ENCODE measurements at places on chromosomes 6 and 20. TPM values are rescaled to one million over a fixed set of nuclear protein-coding genes. Genes with fewer than 3 reads are reported as not detected.
A peak's percentile ranks its signal among the peaks of the same experiment; 100 is the strongest.

DNA sequence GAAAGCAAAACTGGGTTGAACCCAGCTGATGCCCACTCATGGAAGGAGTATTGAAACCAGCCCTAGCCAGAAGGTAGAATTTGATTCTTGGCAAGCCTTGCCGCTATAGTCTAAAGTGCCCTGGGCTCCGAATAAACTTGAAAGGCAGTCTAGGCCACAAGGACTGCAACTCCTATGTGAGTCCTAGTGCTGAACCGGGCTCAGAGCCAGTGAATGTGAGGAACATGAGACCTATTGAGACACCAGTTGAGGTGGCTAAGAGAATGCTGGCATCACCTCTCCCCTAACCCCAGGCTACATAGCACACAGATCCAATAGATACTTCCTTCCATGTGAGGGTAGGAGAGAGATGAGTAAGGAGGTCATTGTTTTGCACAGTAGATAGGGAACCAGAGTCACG is 3.5 kb upstream of the DEFB110 start:
- no peaks in the 10 kb centered on the region for H3K36me3 ChIP-seq
- H3K4me1 ChIP-seq = no peaks in the 10 kb centered on the region
- no peak overlapping the region for H3K4me3 ChIP-seq
- no peaks in the 10 kb centered on the region for H3K27me3 ChIP-seq
- DNase-seq = no peak
- H3K27ac ChIP-seq = no peak overlapping the region

GRCh38 chr6:35669451-35670045 is 19.2 kb downstream of the FKBP5 start:
- H3K27ac ChIP-seq = no peak overlapping the region
- H3K36me3 ChIP-seq = no peaks in the 10 kb centered on the region
- H3K4me1 ChIP-seq = peaks cover 4% of the 10 kb centered on the region
- no peaks in the 10 kb centered on the region for H3K27me3 ChIP-seq
- DNase-seq = no peak

DNA sequence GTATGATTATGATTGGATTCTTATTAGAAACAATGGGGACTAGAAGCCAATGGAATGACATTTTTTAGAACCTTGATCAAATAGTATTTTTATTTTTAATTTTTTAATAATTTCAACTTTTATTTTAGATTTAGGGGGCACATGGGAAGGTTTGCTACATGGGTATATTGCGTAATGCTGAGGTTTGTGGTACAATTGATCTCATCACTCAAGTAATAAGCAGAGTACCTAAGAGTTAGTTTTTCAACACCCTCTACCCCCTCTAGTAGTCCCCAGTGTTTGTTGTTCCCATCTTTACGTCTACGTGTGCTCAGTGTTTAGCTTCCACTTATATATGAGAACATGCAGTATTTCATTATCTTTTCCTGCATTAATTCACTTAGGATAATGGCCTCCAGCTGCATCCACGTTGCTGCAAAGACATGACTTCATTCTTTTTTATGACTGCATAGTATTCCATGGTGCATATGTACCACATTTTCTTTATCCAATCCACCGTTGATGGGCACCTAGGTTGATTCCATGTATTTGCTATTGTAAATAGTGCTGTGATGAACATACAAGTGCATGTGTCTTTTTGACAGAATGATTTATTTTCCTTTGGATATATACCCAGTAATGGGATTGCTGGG is 281.1 kb upstream of the MAN1A1 start:
- no peaks in the 10 kb centered on the region for H3K36me3 ChIP-seq
- H3K4me3 ChIP-seq = no peak overlapping the region
- H3K4me1 ChIP-seq = no peaks in the 10 kb centered on the region
- H3K27ac ChIP-seq = no peak overlapping the region
- no peaks in the 10 kb centered on the region for H3K27me3 ChIP-seq
- DNase-seq = no peak

- H3K4me3 ChIP-seq = no peak overlapping the region
- no peaks in the 10 kb centered on the region for H3K27me3 ChIP-seq
- no peaks in the 10 kb centered on the region for H3K36me3 ChIP-seq
- no peak overlapping the region for H3K27ac ChIP-seq
Measured at GRCh38 chr20:15113144-15113773, 775.8 kb upstream of the FLRT3 start.

- H3K27ac ChIP-seq = no peak overlapping the region
- peaks cover 4% of the 10 kb centered on the region for H3K27me3 ChIP-seq
- H3K36me3 ChIP-seq = no peaks in the 10 kb centered on the region
- H3K4me3 ChIP-seq = no peak overlapping the region
- DNase-seq = no peak
- H3K4me1 ChIP-seq = no peaks in the 10 kb centered on the region
Measured at GRCh38 chr20:34977365-34978091, 21.9 kb downstream of the MYH7B start.

DNA sequence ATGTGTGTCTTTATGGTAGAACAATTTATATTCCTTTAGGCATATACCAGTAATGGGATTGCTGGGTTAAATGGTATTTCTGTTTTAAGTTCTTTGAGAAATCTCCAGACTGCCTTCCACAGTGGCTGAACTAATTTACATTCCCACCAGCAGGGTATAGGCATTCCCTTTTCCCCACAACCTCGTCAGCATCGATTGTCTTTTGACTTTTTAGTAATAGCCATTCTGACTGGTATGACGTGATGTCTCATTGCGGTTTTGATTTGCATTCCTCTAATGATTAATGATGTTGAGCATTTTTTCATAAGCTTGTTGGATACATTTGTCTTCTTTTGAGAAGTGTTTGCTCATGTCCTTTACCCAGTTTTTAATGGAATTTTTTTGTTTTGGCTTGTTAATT is 5.3 kb upstream of the TASP1 start:
- H3K4me3 ChIP-seq = no peak overlapping the region
- no peaks in the 10 kb centered on the region for H3K36me3 ChIP-seq
- no peak for DNase-seq
- peaks cover 3% of the 10 kb centered on the region for H3K4me1 ChIP-seq
- H3K27me3 ChIP-seq = no peaks in the 10 kb centered on the region
- H3K27ac ChIP-seq = no peak overlapping the region

DNA sequence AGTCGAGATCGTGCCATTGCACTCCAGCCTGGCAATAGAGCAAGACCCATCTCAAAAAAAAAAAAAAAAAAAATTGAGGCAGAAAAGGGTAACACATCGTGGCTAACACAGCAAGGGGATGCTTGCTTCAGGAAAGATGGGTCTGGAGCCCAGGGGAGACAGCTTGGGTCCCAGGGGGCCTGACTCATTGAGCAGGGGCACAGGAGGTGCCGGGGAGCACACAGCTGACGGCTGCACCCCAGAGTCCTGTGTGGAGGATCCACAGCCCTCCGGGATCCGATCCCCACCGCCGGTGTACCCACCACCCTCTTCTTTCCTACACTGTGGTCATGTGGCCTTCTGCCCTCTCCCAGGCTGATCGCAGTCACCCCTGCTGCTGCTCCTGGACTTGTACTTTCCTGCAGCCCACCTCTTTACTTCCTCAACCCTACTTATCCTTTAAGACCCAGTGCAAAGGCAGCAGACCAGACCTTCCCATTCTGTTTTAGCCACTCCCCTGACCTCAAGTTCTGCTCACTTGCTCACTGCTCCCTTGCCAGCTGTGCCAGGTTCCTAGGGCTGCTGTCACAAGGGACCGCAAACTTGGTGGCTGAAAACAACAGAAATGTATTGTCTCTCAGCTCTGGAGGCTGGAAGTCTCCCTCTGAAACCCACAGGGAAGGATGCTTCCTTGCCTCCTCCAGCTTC is 17.6 kb upstream of the EZR start:
- no peaks in the 10 kb centered on the region for H3K27me3 ChIP-seq
- DNase-seq = no peak
- no peak overlapping the region for H3K4me3 ChIP-seq

- no peak for DNase-seq
- no peak overlapping the region for H3K27ac ChIP-seq
- H3K36me3 ChIP-seq = no peaks in the 10 kb centered on the region
Measured at GRCh38 chr6:118881440-118882313, 12.3 kb upstream of the ASF1A start.

DNA sequence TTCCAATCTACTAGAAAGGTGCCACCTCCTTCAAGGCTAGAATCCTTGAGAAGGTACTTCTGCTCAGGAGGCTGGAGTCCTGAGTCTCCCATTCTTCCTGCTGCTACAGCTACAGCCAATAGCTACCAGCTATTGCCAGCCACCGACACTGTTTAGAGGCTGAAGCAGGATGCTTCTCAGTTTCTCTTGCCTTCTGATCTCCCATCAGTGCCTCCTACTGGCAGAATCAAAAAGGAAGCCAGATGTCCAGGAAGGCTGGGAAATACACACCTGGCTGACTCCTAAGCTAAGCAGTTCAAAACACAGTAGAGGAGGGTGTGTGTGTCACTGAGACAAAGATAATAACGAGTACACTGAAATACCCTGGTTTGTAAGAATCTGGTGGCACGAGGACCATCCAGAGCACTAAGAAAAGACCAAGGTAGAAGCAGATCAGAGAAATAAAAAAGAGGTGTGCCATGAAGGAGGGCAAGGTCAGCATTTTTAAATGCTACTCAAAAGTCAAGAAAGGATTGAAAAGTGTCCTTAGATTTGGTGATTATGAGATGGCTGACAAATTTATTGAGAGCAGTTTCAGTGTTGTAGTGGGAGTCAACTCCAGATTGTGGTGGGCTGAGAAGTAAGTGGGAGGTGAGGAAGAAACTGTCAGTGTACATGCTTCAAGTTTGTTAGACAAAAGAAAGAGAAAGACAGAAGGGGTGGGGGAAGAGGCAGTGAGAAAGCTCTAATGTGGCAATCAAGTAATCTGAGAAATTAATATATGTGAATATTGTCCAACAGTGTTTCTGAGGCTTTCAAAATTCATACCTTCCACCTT is 2.3 kb upstream of the HLA-DMA start:
- no peak overlapping the region for H3K27ac ChIP-seq
- no peak for DNase-seq
- no peaks in the 10 kb centered on the region for H3K27me3 ChIP-seq
- H3K36me3 ChIP-seq = no peaks in the 10 kb centered on the region
- peaks cover 17% of the 10 kb centered on the region for H3K4me1 ChIP-seq

- no peaks in the 10 kb centered on the region for H3K27me3 ChIP-seq
- H3K4me1 ChIP-seq = peaks cover 14% of the 10 kb centered on the region
- no peak for DNase-seq
Measured at GRCh38 chr6:85421972-85422371, 27.9 kb upstream of the NT5E start.

GRCh38 chr20:32823078-32823477 is 3.3 kb downstream of the MAPRE1 start:
- peaks cover 35% of the 10 kb centered on the region for H3K4me1 ChIP-seq
- H3K4me3 ChIP-seq = no peak overlapping the region
- H3K27me3 ChIP-seq = no peaks in the 10 kb centered on the region
- no peak overlapping the region for H3K27ac ChIP-seq
- DNase-seq = no peak
- 0 out of 2 replicates have a peak, but pooled peaks cover 3% of the 10 kb centered on the region for H3K36me3 ChIP-seq

- no peaks in the 10 kb centered on the region for H3K36me3 ChIP-seq
- no peaks in the 10 kb centered on the region for H3K4me1 ChIP-seq
- H3K4me3 ChIP-seq = no peak overlapping the region
- no peak for DNase-seq
- no peaks in the 10 kb centered on the region for H3K27me3 ChIP-seq
- H3K27ac ChIP-seq = no peak overlapping the region
Measured at GRCh38 chr6:8213995-8214394, 111.6 kb upstream of the EEF1E1 start.

- DNase-seq = peak; percentile 82
- no peak overlapping the region for H3K27ac ChIP-seq
- H3K27me3 ChIP-seq = no peaks in the 10 kb centered on the region
- peaks cover 18% of the 10 kb centered on the region for H3K4me1 ChIP-seq
- no peak overlapping the region for H3K4me3 ChIP-seq
Measured at GRCh38 chr6:4487538-4487937, 288.7 kb upstream of the CDYL start.

GRCh38 chr20:57525328-57526086 is 567 bp upstream of the CTCFL start:
- no peak overlapping the region for H3K27ac ChIP-seq
- H3K36me3 ChIP-seq = no peaks in the 10 kb centered on the region
- H3K27me3 ChIP-seq = no peaks in the 10 kb centered on the region
- DNase-seq = no peak
- H3K4me3 ChIP-seq = no peak overlapping the region
- H3K4me1 ChIP-seq = no peaks in the 10 kb centered on the region

DNA sequence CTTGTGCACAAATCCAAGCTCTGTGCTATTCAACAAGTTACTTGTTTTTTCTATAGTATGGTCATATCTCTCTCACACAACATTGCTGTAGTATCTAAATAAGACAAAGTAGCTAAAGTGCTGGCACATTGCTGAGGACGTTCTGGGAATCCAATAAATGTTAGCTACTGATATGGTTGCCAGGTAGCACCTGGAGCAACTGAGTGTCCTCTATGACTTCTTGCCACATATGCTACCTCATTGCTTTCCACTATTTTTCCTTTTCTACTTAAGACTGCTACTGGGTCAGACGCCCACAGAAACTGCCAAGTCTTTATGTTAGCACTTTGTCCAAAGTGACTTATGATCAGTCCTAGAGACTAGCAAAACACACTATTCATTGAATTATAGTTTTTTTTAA is 85.3 kb downstream of the SYCP2 start:
- no peak for DNase-seq
- H3K27ac ChIP-seq = no peak overlapping the region
- no peaks in the 10 kb centered on the region for H3K4me1 ChIP-seq
- no peaks in the 10 kb centered on the region for H3K36me3 ChIP-seq
- H3K4me3 ChIP-seq = no peak overlapping the region

GRCh38 chr6:112214739-112215269 is 39.6 kb downstream of the LAMA4 start:
- no peak overlapping the region for H3K4me3 ChIP-seq
- DNase-seq = no peak
- H3K27me3 ChIP-seq = no peaks in the 10 kb centered on the region

DNA sequence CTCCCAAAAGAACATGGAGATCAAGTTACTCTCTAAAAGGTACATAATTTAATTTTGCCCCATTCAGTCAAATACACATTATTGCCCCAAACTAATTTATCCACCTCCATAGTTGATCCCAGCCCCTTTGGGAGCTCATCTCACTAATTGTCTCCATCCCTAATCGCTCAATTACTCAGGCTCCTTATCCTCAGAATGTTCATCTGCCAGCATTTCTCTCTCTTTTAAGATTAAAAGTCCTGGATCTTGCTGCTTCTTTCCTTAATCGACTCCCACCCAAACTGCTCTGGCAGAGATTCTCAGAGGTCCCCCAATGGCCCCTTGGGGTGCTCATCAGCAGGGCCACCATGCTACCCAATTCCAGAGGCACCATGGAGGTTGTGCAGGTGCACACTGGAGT is 18.4 kb upstream of the NNAT start:
- no peak overlapping the region for H3K4me3 ChIP-seq
- peaks cover 5% of the 10 kb centered on the region for H3K4me1 ChIP-seq
- no peaks in the 10 kb centered on the region for H3K27me3 ChIP-seq
- H3K36me3 ChIP-seq = no peaks in the 10 kb centered on the region
- DNase-seq = no peak

The XKR7 gene
- total RNA-seq = not detected

The ADAM33 gene
- not detected for total RNA-seq

The FERMT1 gene
- total RNA-seq = 34.9 TPM

The GRIK2 gene
- 0.64 TPM for total RNA-seq

The CST2 gene
- not detected for total RNA-seq

The GINM1 gene
- total RNA-seq = 25.0 TPM
